ENCODE measurements at places on chromosomes 2 and 18.

- no peak for DNase-seq
Measured at GRCh38 chr18:79042276-79042675, 26.9 kb upstream of the ATP9B start.

- DNase-seq = no peak
Measured at GRCh38 chr2:2331881-2332280, 806 bp upstream of the MYT1L start.

DNA sequence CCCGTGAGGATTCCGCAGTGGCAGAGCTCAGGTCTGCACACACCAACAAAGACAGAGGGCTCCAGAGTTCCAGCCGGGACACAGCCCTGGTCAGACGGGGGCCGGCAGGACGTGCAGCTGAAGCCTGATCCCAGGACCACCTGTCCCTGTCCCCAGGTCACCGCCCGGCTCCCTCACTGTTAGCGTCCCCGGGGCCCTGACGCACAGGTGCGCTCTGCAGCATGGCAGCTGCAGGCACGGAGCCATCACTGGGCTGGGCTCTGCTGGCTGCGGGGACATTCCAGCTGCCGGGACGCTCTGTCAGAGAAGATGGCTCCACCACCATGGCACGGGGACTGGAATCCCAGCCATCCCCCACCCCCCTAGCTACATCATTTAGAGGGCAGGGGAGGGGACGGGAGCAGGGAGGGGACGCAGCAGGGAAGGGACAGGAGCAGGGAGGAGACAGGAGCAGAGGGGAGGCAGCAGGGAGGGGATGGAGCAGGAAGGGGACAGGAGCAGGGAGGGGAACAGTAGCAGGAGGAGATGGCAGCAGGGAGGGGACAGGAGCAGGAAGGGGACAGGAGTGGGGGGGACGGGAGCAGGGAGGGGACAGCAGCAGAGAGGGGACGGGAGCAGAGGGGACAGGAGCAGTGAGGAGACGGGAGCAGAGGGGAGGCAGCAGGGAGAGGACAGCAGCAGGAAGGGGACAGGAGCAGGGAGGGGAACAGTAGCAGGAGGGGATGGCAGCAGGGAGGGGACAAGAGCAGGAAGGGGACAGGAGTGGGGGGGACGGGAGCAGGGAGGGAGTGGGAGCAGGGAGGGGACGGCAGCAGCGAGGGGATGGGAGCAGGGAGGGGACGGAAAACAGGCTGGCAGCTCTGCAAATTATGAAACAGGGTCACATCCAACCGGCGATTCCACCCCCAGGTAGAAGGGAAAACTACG is 39.8 kb downstream of the SLC66A2 start:
- DNase-seq = no peak

DNA sequence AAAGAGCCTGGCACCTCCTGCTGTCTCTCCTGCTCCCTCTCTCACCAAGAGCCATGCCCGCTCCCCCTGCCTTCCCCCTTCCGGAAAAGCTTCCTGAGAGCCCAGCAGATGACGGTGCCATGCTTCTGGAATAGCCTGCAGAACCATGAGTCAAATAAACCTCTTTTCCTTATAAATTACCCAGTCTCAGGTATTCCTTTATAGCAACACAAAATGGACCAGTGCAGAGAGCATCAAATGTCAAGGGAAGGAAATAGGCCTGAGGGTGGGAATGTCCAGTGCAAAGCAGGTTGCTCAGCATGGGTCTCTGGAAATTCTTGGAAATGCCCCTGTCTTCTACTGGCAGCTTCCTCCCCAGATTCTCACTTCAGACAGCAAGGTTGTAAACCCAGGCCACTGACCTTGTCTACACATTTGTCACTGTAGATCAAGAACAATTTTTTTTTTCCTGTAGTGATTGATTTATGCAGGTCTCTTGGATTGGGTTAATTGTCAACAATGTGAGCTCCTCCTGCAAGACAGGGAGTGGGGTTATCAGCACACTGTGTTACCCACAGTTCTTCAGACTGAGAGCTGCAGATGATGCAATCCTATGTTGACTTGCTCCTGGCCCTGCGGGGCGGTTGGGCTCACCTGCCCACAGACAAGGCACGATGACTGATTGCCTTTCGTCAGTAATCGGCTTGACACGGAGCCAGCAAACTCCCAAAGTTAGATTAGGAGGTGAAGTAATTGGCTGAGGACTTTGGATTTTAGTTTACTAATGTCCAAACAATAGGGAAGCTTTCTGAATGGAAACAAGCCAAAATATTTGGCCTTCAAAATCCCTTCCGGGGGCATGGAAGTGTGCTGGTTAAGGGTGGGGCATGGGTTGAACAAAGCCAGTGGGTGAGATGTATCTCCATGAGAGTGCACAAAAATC is 5.4 kb upstream of the BOD1L2 start:
- DNase-seq = no peak

DNA sequence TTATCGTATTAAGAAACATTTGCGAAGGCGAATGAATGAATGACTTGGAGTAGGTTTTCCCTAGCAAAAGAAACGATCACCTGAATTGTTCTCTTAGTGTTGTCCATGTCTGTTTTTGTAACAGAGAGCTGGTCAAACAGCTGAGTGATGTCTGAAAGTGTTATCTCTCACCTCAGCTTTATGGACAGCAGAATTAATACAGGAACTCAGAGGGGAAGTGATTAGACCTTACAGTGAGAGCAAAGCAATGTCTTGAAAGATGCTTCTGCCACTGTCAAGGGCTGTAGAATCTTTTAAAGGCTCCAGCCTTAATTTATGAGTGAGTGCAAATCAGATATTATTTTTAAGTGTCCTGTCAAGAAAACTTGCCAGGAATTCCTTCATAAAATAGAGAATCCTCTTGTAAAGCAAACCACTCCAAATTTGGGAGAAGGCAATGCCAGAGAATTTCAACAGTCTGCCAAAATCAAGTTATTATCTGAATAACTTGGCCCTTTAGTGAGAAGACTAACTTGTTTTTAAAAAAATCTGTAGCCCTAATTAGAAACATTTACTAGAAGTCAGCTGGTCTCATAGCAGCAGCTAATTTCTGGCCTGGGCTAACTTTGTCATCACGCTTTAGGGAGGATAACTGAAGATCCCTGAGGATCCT is 60.7 kb downstream of the CDC42EP3 start:
- no peak for DNase-seq

DNA sequence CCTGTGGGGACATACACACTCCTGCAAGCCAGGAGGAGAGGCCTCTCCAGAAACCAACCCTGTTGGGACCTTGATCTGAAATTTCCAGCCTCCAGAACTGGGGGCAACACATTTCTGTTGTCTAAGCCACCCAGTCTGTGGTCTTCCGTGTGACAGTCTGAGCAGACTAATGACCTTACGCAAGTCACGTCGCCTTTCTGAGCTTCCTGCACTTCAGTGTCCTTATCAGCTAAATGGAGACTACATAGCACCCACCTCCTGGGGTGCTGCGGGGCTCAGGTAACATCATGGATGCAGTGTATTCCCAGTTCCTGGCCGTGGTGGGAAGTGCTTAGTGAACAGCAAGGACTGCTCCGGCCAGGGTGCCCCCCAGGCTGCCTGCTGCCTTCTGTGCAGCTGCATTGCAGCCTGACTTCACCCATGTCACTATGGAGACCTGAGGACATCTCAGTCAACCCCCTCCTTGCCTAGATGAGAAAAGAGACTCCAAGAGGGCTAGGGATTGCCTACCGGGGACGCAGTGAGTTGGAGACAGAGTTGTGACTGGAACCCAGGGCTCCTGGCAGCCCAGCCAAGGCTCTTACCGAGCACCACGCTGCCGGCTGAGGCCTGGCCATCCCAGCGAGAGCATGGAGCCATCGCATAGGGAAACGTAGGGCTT is 61.2 kb upstream of the FZD5 start:
- no peak for DNase-seq

GRCh38 chr18:38115201-38115600 is 549.6 kb upstream of the CELF4 start:
- no peak for DNase-seq

DNA sequence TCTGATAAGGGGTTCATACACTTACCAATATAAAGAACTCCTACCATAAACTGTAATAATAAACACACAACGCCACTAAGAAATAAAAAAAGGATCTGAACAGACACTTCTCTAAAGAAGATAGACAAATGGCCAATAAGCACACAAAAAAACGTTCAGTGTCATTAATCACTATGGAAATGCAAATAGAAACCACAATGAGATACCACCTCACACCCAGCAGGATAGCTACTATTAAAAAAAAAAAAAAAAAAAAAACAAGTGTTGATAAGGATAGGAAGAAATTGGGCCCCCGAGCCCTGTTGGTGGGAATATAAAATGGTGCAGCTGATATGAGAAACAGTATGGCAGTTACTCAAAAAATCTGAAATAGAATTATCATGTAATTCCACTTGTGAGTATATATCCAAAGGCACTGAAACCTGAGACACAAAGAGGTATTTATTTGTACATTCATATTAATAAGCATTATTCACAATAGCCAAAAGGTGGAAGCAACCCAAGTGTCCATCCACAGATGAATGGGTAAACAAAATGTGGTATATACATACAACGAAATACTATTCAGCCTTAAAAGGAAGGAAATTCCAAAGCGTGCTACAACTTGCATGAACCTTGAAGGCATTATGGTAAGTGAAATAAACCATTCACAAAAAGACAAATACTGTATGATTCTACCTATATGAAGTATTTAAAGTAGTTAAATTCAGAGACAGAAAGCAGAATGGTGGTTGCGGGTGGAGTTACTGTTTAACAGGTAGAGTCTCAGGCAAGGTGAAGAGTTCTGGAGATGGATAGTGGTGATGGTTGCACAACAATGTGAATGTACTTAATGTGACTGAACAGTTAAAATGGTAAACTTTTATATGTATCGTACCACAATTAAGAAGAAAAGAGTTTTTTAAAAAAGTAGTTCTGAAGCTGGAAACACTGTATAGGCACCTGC is 17.9 kb downstream of the REV1 start:
- no peak for DNase-seq
